ENCODE measurements at places on chromosomes 5 and 9.

DNA sequence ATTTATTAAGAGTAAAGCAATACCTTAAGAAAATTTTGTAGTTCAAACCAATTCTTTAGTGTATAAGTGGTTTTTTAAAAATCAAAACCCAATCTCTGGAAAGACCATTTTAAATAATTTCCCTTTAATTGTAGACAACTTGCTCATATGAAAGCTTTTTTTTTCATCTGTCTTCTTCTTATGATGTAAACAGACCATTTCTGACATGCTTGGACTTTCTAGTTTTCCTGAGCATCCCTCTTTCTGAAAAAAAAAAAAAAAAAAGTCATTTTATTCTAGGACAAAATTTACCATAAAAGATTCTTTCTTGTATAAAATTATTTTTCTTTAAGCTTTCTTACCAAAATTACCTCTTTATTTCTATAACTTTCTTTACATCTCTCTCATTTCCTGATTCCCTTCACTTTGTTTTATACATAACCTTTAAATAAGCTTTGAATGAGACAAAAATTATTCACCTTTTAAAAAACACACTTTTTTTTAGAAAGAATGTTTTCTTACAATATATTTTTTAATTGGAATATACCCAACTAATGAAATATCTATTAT lies 67.5 kb downstream of the COL15A1 start:
- DNase-seq: no peak

GRCh38 chr9:79598562-79599345 lies 27.0 kb downstream of the TLE4 start:
- DNase-seq: no peak

DNA sequence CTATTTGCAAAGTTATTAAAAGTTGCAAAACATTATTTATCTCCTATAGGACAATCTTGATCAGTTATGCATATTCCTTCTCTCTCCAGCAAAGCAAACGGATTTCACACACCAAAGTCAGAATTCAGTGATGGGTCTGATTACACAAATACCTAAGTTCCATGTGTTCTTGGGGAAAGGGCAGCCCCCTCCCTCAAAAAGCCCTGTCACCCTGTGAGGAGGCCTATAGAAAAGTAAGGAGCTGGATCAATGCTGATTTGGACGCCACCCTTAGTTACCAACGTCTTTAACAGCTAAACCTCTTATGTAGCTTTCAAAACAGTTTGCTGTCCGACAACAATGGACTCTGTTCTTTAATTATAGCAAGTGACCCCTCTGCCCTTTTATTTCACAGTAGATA lies 6.4 kb downstream of the ZNF608 start:
- no peak for DNase-seq

GRCh38 chr5:124698770-124699169 lies 47.7 kb downstream of the ZNF608 start:
- no peak for DNase-seq

DNA sequence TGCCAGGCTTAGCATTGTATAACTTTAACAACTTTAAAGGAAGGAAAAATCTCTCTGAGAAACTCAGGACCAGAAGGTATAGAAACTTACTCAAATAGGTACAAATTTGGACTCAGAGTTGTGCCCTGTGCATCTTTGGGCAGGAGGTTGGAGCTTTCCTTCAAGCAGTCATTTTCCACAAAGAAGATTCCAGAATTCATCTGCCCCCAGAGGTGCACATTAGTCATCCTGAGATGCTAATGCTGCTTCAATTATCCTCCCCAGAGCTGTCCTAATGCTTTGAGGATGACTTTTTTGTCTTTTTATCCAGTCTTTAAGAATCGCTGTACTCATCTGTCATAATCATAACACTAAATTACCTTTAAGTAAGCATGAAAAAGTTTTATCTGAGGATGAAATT lies 243.0 kb upstream of the WWC1 start:
- no peak for DNase-seq

- no peak for DNase-seq
These were observed 143.0 kb upstream of the RPS23 start for GRCh38 chr5:82421119-82421518.

DNA sequence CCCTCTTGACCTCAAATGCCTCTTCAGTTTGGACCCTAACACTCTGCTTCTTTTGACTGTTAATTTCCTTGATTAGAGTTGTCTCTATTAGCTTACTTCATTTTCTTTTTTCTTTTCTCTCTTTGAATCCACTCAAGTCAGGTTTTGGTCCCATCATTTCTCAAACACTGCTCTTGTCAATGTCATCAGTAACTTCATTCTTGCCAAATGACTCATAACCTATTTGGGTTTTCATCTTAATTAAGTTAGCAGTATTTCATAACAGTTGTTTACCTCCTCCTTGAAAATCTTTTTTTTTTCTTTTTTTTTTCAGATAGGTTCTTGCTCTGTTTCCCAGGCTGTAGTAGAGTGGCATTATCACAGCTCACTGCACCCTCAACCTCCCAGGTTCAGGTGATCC lies 119.6 kb downstream of the PARP8 start:
- no peak for DNase-seq

- no peak for DNase-seq
These were observed 8.7 kb upstream of the GFRA3 start for GRCh38 chr5:138282920-138283742.

DNA sequence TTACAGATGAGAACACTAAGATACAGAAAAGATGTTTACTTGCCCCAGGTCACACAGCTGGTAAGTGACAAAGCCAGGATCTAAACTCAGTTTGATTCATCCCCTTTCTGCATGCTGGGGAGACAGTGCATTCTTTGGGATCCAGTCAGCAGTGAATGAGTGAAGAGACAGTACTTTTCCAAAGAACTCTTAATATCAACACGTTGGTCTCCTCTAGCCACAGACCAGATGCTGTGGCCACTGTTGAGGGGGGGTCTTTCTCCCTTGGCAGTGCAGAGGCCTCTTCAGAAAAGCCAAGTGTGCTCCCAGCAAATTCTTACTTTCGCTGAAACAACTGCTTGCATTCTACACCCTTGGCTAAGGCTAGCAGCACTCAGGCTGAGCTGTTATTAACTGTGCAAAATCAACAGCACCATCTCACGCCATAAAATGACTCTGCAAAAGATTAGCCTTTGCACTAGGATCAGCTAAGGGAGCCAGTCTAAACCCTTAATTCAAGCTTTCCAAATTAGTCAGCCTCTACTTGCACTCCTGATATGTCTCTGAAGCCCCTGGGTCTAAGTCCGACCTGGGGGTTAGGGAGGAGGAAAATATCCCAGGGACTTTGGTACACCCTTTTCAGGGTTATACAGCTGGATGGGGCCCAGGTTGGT lies 4.8 kb upstream of the TMEM171 start:
- no peak for DNase-seq

DNA sequence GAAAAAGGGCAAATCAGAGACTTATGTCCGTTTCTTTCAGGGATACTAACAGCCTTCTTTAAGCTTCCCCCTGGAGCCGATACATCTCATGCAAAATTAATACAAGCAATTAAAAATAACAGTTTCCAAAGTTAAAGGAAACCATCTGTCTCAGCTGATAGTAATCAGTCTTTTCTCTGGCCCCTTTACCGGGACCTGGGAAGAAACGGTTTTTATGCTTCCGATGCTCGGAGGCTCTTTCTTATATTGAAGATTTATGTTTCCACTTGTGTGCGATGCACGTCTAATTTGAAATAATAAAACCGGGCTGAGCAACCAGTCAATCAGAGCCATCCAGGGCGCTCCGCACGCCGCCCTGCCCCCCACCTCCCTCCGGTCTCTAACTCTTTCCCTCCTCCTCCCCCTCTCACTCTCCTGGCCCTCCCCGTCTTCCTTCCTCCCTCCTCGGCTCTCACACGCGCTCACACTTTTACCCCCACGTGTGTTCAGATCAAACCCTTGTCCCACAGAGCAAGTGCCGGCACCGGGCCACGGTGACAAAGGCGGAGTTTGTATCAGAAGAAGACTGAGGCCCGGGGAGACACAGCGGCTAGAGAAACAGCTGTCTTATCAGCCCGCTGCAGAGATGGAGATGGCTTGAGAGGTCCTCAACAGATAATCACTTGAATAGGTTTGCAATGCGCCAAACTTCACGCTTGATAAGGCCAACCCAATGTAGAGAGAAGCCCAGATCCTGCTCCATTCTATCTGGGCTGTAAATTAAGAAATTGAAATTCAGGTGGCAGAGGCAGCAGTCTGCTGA lies 5.1 kb upstream of the ELAVL2 start:
- no peak for DNase-seq

DNA sequence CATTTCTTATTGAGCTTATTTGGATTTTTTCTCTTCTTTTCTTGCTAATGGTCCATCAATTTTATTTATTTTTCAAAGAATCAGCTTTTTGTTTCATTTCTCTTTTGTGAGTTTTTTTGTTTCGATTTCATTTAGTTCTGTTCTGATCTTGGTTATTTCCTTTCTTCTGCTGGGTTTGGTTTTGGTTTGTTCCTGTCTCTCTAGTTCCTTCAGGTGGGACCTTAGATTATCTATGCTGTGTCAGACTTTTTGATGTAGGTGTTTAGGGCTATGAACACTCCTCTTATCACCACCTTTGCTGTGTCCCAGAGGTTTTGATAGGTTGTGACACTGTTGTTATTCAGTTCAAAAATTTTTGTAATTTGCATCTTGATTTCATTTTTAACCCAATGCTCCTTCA lies 119.8 kb downstream of the GABRG2 start:
- no peak for DNase-seq

- no peak for DNase-seq
These were observed 21.6 kb downstream of the CCNJL start for GRCh38 chr5:160290751-160291150.

DNA sequence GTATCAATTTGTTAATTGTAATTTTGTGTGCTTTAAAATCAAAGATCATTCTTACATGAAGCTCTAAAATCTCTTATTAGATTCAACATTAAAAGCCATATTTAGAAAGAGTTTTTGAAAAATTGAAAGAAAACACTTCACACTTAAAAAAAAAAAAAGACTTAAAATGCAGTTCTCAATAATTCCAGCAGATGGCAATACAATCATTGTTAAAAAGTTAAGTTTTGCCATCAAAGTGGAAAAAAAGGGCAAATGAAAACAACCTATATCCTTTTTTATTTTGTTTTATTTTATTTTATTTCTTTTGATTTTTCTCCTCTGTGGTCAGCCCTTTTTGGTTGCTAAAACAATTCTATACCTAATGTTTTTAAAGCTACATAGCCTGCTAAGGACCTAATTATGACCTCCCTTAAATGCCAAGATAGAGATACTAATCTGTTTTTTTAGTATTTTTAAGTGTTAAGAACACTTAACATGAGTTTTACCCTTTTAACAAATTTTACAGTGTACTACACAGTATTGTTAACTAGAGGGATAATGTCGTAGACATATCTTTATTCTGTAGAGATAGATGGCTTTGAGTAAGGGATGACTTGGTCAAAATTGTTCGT lies 154.2 kb upstream of the DAB2 start:
- DNase-seq: no peak

GRCh38 chr5:81517462-81517861 lies 123.5 kb upstream of the ACOT12 start:
- no peak for DNase-seq

DNA sequence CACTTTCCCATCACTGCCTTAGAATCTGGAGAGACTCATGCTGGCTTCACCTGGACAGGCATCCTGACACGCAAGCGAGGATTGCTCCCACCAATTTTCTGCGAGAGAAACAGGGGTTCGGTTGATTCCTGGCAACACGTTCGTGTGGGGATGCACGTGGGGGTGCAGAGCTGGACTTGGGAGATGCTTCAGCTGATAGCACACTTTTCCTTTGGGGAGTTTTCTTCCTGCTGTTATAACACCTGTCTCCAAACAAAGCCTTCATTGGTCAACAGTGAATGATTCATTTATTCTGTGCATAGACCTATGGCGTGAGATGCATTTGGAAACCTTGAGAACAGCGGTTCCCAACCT lies 50.0 kb downstream of the ROPN1L start:
- DNase-seq: no peak

- DNase-seq: no peak
These were observed 194.9 kb downstream of the PALM2AKAP2 start for GRCh38 chr9:109974918-109975276.

DNA sequence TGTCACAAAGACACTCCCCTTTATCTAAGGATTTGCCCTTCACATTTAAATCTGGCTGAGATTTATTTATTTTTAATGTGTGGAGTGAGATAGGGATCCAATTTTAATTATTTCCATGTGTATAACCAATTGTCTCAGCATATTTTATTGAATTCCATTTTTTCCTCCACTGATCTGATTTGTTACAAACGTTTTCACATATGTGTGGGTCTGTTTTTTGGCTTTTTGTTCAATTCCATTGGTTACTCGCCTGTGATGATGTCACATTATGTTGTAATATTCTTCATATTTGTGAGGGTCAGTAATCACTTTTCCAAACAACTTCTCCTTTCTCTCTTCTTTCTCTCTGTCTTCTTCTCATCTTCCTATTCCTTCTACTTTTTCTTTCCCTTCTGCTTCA lies 278.3 kb upstream of the RFX3 start:
- DNase-seq: no peak

GRCh38 chr9:93624977-93625376 lies 48.6 kb downstream of the PHF2 start:
- DNase-seq: no peak

- no peak for DNase-seq
These were observed 13.3 kb upstream of the WHRN start for GRCh38 chr9:114518599-114519022.

Measured in hypothalamus (tissue), 51 donors.